Fibroblast of skin of left biceps (primary cell): ENCODE measurements at places on chromosomes 7 and 10.

DNA sequence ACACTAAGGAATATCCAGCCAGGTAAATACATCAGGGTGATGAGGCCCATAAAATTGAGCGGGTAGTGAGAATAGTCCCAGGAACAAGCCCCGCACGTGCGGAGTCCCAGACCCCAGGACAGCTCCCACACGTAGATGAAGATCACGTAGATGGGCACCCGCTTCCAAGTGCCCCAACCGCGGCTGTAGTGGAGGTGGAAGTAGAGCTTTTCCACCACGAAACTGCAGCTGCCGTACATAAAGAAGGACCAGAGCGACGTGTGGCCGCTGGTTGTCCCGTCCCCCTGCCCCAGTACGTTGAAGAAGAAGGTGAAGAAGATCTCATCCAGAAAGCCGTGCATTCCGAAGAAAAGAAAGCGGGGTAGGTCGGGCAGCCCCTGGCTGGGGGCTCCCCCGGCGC lies 948 bp downstream of the TMEM229A start:
- DNase-seq = no peak

- no peak for DNase-seq
These were observed 24.5 kb upstream of the ABLIM1 start for GRCh38 chr10:114682532-114682931.

- no peak for DNase-seq
These were observed 687.6 kb downstream of the LRMDA start for GRCh38 chr10:76119036-76119435.

GRCh38 chr10:62085404-62085803 lies 183.2 kb downstream of the RTKN2 start:
- no peak for DNase-seq

GRCh38 chr10:67385566-67385965 lies 310.4 kb downstream of the CTNNA3 start:
- no peak for DNase-seq

DNA sequence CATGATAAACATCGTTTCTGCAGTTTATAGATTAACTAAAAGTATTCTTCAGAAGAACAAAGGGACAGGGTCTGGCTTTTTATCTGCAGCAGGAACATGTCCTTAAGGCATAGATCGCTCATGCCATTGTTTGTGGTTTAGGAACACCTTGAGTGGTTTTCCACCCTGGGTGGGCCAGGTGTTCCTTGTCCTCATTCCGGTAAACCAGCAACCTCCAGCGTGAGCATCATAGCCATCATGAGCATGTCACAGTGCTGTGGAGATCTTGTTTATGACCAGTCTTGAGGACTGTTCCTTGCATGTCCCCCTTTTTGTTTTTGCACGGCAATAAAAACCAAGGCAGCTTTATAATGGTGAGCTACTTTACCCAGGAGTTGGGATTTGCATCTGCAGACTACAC lies 33.9 kb downstream of the STOX1 start:
- no peak for DNase-seq

DNA sequence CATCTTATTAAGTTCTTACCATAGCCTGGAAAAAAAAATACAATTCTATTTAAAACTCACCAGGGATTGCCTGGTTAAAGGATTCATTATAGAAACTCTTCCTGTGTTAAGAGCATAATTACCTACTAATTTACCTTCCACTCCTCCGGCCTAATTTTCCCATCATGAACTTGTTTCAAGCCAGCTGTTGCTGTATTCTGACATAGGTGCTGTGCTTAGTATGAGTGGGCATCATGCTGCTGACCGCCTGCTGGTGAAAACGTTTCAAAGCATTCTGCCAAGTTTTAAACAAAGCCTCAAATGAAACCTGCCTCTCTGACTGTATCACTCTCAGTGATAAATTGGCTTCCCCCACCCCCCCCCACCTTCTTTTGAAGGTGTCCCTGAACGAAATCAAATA lies 47.8 kb upstream of the KCNMA1 start:
- no peak for DNase-seq

DNA sequence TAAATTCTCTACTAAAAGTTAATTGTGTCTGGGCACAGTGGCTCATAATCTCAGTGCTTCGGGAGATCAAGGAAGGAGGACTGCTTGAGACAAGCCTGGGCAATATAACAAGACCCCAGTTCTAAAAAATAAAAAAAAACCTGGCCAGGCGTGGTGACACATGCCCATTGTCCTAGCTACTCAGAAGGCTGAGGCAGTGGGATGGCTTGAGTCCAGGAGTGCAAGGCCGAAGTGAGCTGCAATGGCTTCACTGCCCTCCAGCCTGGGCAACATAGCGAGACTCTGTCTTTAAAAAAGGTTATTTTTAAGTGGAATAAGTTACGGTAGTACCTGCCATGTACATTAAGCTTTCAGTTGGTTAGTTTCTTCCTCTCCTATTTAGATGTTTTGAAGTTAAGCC lies 28.9 kb downstream of the CDK14 start:
- no peak for DNase-seq

GRCh38 chr7:2386964-2387669 lies 16.3 kb upstream of the CHST12 start:
- DNase-seq = no peak

GRCh38 chr10:28664369-28664740 lies 13.0 kb upstream of the BAMBI start:
- DNase-seq = no peak

DNA sequence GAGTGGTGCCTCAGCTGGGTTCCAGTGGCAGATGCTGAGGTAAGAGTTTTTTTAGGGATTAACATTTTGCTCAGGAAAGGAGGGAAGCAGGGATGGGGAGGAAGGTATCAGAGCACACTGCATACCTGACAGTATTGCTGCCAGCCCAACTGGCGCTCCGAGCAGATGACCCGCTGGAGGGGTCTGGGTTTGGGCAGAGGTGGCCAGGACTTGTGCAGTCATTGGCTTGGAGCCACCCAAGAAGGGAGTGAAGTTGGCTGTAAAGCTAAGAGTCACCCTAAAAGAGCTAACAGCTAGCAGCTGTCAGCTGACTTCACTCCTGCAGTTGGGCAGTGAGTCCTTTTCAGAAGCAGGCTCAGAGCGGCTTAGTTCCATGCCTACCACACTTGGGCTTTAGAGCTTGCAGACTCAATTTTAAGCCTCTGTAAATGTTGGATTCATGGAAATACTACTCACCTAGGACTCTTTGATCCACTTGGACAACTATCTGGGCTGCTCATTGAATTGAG lies 5.8 kb upstream of the ARHGAP22 start:
- DNase-seq = no peak

GRCh38 chr10:15311569-15312280 lies 59.4 kb downstream of the FAM171A1 start:
- no peak for DNase-seq

- no peak for DNase-seq
These were observed 253.0 kb upstream of the GRB10 start for GRCh38 chr7:51035716-51036115.

DNA sequence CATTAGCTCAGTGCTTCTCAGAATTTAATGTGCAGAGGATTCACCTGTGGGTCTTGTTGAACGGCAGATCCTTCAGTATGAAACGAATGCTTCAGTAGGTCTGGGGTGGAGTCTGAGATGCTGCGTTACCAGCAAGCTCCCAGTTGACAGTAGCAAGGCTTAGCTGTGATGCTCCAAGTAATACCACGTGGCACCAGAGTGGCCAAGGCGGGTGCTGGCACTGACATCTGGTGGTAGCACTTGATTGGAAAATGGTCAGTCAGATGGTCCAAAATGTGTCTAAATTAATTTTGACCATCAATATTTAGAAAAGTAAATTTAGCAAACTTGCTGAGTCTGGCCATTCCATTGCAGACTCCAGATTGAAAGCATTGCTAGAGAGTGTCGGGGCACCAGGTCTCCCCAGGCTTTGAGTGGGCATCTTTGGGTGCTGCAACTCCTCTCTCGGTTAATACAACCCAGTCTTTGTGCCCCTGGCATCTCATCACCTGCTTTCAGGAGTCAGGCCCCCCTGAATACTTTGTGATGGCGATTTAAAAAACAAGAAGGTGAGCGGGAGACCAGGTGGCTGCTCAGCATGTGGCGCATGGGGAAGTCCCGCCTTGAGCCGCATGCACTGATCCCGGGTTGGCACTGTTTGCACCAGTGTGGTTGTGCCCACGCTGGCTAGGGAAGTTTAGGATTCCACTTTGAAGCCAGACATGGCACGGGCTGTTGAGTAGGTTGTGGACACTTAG lies 130.1 kb downstream of the NT5C2 start:
- no peak for DNase-seq

DNA sequence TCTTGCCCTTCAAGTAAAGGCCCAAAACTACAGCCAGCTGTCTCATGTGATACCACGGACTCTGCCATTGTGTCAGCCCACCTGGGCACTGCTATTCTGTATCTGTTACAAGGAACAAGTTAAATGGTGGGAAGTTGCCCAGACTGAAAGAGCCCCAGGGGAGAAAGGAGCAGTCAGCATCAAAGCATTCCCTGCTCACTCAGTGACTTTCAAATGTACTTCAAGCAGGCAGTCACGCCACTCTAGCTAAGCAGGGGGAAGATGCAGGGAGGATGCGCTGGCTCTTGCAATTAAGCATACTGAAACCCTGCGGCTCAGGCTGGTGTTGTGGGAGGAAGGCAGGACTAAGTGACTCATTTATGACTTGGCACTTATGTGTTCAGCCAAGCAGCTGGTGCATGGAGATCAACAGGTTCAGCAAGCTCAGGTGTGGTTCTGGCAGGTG lies 1249.6 kb downstream of the TYW1 start:
- no peak for DNase-seq

DNA sequence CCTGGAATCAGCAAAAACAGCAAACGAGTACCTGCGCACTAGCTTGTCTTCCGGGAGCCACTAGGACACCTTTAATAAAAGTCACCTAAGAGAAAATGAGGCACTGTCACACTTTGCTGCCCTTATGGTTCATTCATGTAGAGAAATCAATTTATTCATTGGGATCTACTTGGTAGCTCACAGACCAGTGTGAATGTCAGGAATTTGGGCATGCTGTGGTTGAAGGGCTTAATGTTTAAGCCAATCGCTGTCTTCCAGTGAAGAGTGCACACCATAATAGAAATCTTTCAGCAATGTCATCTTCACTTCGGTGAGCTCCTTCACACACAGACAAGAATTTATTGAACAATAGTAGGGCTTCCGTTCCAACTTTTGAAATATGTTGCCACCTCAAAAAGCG lies 65.1 kb downstream of the MARCHF5 start:
- no peak for DNase-seq

GRCh38 chr7:44978511-44979366 lies at the start of gene MYO1G:
Gene MYO1G, minus strand, starts transcription at chr7:44979015. Its CDS starts 54 bp downstream, at chr7:44978961.
- no peak for DNase-seq

- DNase-seq = no peak
These were observed 50.3 kb upstream of the ZEB1 start for GRCh38 chr10:31268444-31269303.

DNA sequence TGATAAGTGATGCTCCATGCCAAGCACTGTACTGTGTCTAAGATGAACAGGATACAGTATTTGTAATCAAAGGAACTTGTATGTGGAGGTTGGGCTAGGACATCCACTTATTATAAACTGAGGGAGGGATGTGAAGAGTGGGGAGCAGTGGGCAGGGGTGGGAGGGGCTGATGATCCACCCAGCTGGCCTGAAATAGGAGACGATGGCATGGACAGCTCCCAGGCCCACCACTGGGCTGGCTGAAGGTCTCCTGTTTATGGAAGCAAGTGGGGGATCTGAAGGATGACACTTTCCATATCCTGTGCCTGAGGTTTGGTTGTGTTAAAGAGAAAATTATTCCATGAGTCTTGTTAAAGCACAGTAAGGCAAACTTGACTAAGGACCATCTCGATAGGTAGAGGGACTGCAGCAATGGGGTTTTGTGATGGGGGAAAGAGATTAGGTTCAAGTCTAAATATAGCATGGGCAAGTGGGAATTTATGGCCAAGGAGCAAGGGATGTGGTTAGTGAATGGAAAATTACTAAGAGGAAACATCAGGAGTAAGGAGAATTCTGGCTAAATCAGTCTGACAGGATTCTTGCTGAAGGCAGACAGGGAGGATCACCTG lies 124.6 kb downstream of the CCNY start:
- DNase-seq = no peak

DNA sequence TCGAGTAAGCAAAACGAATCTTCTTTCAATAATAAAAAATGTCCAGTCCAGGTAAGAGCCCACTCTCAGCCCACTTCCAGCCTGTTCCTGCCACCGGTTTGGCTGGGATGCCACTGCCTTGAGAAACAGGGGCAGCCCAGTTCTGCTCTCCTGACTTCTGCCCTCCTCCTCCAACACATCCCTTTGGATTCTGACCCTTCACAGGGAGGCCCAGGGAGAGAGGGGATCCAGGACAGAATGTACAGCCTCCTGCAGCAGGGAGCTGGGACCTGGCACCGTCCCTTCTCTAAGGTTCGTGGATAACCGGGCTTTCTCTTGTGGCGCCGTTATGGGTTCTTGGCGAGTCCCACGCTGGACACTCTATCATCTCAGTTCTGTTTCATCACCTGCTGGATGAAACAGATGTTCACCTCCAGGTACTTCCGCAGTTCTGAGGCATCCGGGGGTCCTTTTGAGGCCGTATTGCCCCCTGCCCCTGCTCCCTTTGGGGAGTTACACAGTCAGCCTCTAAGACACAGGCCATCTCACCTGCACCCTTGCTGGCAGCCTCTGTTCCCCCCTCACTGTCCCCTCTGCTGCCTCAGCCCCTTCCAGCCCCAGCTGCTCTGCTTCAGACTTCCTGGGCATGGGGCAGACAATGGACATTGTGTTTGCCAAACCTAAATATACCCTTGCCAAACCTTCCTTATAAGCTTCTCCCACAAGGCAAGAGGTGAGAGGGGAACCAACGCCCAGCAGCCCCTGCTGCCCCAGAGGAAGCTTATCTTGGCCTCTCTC lies 203.8 kb upstream of the ZMIZ1 start:
- DNase-seq = no peak

- DNase-seq = no peak
These were observed 25.3 kb upstream of the MTPAP start for GRCh38 chr10:30374353-30374752.

- DNase-seq = no peak
These were observed 16.3 kb downstream of the CUBN start for GRCh38 chr10:17113346-17113745.

- no peak for DNase-seq
These were observed 73.0 kb downstream of the UBE3C start for GRCh38 chr7:157211690-157212089.

GRCh38 chr10:97689559-97690020 lies 2.5 kb upstream of the AVPI1 start:
- DNase-seq = peak; percentile 73

GRCh38 chr7:101108330-101108857 lies 18.5 kb upstream of the SERPINE1 start:
- no peak for DNase-seq

DNA sequence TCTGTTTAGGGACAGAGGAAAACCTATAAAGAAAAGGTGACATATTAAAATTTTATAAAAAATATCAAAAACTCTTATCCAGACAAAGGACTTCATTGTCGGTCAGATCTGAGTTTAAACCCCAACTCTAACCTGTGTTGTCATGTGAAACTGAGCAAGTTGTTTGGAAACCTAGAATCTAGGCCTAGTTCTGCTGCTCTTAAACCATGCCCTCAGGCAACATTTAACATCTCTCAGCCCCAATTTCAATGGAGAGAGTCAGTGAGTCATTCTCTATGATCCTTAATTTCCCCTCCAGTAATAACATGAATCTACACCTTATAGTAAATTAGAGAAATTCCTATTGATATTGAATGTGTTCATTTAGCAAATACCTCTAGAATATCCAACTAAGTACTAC lies 192.3 kb downstream of the IMMP2L start:
- DNase-seq = no peak
